Osteoblast (primary cell): ENCODE measurements at places on chromosomes 11 and 22. TPM values are rescaled to one million over a fixed set of nuclear protein-coding genes. Genes with fewer than 3 reads are reported as not detected.

The NXPE2 gene
- total RNA-seq: under 0.01 and 0.29 TPM in 2 replicates

The EHF gene
- not detected in 2 replicates for total RNA-seq

The FJX1 gene
- 10.3 and 13.8 TPM in 2 replicates for total RNA-seq

The CDC42EP1 gene
- total RNA-seq: 28.6 and 35.5 TPM in 2 replicates

The GDPD5 gene
- 13.4 and 14.1 TPM in 2 replicates for total RNA-seq

The CSTPP1 gene
- 27.1 and 31.5 TPM in 2 replicates for total RNA-seq

The CSNK2A3 gene
- total RNA-seq: 2.1 and 2.2 TPM in 2 replicates

The EXPH5 gene
- under 0.01 and 0.59 TPM in 2 replicates for total RNA-seq

The HIRA gene
- total RNA-seq: 19.2 and 22.1 TPM in 2 replicates

The MAP6 gene
- total RNA-seq: 0.72 and 1.5 TPM in 2 replicates

The RFPL2 gene
- total RNA-seq: not detected in 2 replicates

The IRAG1 gene
- total RNA-seq: 2.7 and 4.3 TPM in 2 replicates

GRCh38 chr11:24734742-24735237, 237.9 kb downstream of the LUZP2 start:
- DNase-seq: no peak

DNA sequence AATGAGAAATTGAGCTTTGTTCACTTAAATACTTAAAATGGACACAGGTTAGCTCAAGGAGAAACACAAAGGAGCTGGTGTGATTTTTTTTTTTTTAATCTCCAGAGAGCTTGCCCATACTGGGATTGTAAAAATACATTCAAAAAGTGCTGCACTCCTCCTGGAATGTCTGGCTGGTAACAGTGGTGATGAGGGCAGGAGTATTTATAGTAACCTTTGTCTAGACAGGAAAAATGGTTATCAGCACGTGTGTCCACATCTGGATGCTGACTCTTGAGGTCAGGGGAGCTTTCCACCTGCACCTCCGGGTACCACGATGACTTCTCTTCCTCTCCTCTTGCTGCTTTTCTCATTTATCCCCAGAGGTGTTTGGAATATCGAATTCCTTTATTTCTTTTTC, 30.1 kb downstream of the EXT2 start:
- DNase-seq: no peak

- DNase-seq: no peak
Measured at GRCh38 chr11:14768526-14769188, 123.4 kb downstream of the CYP2R1 start.

- no peak for DNase-seq
Measured at GRCh38 chr11:113584371-113584770, 109.2 kb upstream of the DRD2 start.

DNA sequence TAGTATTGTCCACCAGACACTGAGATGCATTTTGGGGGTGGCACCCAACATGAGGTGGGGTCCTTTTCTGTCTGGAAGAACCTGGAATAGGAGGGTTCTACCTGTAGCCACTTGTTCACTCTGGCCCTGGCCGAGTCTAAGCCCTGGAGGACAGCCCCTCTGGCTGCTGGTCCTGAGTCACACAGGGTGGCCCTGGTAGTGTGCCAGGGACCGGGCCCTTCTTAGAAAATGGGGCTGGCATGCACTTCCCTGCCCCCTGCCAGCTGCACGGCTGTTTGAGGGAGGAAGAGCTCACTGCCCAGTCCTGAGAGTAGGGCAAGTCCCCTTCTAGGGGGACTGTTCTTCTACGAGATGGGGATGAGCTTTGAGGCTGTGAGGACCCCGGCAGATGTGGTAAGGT, 2.2 kb downstream of the PLCB3 start:
- DNase-seq: no peak

DNA sequence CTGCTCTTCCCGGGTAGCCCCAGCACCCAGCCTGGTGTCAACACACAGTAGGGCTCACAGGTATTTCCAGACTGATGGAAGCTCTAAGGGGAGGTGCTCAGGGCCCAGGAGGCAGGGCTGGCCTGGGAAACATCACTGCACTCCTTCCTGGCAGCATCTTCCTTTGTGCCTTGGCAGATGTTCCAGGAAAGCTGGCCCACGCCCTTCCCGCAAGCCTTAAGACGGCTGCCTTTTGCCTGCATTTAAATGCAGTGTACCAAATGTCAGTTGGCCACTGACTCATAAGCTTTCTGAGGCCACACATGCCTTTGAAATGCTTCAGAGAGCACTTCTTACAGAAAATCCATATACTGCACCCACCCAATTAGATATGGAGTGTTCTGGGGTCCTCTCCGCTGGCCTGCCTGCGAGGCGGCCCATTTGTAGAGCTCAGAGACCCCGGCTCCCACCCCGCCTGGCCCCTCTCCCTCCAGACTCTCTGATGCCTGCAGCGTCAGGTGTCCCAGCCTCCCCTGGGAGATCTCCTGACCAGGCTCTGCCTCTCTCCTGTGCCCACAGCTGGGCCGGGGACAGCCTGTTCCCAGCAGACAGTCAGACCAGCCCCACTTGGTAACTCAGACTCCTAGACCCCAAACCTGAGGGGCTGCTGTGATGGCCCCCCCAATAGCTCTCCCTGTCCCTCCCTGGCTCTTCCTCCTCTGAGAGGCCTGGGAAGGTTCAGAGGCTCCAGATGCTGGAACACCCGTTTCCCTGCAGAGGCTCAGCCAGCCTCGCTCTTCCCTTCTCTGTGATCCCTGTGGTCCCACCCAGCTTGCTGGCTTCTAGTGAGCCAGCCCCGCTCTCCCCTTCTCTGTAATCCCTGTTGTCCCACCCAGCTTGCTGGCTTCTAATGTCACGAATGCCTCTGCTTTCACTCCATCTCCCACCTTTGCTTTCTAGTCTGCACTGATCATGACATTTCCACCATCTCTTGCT, 47.6 kb upstream of the THY1 start:
- peak; percentile 95 for DNase-seq

GRCh38 chr22:46007848-46008261, 30.9 kb upstream of the WNT7B start:
- DNase-seq: peak; percentile 99

- DNase-seq: no peak
Measured at GRCh38 chr11:1410366-1411291, 20.9 kb downstream of the BRSK2 start.

GRCh38 chr22:32864041-32864440, 62.5 kb downstream of the TIMP3 start:
- no peak for DNase-seq

DNA sequence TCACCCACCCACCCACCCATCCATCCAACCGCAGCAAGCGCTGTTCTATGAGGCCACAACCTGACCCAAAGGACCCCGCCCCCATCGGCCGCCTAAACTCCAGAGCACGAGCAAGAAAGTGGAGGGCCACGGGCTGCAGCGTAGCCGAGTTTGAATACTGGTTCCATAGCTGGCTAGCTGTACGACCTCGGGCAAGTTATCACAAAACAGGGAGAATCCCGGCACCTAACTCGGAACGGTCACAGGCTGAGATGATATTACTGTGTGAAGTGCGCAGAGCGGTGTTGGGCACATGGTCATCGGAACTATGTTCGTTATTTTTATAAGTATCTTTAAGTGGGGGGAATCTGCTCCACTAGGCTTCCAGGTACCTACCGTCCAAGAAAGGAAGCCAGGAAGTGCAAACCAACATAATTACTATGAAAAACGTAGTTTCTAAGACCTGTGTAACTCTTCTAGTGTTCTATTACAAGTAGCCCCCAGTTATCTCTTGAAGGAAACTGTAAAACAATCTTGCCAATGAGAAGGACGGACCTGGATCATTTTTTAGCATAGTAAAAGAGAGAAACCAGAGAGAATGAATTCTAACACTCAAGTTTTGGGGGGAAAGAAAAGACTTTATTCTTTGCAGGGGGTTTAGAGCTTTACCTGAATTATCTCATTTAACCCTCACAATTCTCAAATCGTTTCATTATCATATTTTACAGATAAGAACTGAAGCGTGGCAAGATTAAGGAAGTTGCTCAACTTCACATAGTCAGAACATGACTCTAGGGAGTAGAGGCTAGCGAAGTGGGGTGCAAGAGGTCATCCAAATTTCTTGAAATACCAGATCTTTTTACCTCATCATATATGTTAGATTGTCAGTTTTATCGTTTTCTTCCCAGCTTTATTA, 663 bp upstream of the BUD13 start:
- DNase-seq: peak; percentile 62

GRCh38 chr11:69216647-69217051, 60.9 kb downstream of the SMIM38 start:
- DNase-seq: no peak

DNA sequence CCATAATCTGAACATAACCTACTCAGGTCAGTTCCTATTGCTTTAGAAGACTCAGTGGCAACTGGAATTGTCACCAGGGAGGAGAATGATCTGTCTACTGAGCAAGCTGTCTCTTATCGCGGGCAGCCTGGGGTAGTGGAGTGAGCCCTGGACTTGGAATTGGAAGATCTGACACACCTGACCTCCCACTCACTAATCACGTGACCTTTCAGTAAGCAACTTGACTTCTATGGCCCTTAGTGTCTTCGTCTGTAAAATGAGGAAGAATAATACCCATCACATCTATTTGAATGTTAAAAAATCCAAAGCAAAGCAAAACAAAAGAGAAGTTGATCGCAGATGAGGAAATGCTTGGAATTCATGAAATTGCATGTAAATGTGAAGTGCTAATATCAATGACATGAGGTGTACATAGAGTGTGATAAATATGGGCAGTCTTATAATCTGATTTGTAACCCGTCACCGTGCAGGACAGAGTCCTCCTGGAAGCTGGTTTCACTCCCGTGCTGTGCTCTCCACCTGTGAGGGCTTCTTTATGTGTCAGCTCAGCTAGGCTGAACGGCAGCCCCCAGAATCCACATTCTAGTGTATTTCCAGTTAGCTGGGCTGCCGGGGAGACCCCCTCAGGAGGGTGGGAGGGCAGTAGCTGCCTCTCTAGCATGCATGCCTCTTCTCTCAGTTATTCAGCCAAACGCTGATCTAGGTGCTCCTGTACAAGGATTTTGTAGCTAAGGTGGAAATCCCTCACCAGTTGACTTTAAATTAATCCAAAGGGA, 482.9 kb downstream of the OPCML start:
- no peak for DNase-seq

DNA sequence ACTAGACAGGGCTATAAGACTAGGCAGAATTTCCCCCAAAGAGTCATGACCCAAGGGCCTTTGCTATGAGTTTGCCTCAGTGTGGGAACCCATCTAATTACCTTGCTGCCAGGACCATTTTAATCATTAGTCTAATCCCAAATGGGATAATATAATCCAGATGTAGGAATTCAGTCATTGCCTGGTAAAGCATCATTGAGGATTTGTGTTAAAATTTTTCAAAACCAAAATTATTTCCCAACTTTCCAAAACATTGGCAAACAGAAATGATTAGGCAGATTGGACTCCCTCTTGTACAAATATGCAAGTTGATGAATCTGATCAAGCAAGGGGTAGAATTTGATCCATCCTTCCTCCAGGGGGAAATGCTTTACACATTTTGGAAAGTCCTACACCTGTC, 16.2 kb upstream of the MMP13 start:
- DNase-seq: no peak

- peak; percentile 87 for DNase-seq
Measured at GRCh38 chr11:64372802-64373597, 14.0 kb downstream of the RPS6KA4 start.

GRCh38 chr11:78216571-78217287, 28.0 kb downstream of the USP35 start:
- DNase-seq: no peak
